ENCODE measurements at places on chromosomes 1 and 21.

- no peak for DNase-seq
These were observed 5.1 kb downstream of the ATF3 start for GRCh38 chr1:212613440-212614335.

- peak; percentile 77 for DNase-seq
These were observed 668 bp downstream of the CBR3 start for GRCh38 chr21:36135391-36136102.

- DNase-seq, result no peak
These were observed 39.5 kb downstream of the XCL2 start for GRCh38 chr1:168504064-168504837.

GRCh38 chr1:196873385-196873784, 14.5 kb upstream of the CFHR4 start:
- no peak for DNase-seq

- DNase-seq, result no peak
These were observed 654 bp upstream of the ARHGEF2 start for GRCh38 chr1:155978973-155979429.

DNA sequence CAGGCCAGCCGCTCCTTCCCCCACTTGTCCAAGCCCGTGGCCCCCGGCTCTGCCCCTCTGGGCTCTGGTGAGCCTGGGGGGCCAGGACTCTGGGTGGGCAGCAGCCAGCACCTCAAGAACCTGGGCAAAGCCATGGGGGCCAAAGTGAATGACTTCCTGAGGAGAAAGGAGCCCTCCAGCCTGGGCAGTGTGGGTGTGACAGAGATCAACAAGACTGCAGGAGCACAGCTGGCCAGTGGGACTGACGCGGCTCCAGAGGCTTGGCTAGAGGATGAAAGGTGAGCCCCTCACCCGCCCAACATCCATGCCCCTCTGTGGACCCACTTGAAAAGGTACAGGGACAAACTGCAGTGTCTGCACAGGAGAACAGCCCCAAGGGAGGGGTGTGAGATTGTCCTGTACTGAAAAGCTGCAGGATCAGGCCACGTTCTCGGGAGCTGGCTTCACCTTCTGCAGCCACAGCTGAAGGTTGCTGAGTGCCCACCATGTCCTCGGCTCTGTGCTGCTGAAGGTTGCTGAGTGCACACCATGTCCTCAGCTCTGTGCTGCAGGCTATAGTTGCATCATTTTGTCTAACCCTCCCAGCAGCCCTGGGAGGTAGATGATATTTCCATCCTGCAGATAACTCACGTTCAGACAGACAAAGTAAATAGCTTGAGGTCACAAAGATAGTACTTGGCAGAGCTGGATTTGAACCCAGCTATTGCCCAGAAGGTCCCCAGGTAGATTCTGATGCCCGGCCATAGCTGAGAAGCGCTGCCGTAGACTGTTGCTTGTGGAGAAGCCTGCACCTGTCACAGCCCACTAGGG, 618 bp downstream of the C1orf226 start:
- no peak for DNase-seq

GRCh38 chr1:30305519-30305918, 417.9 kb downstream of the MATN1 start:
- DNase-seq, result no peak

GRCh38 chr1:17732475-17732874, 22.7 kb upstream of the ACTL8 start:
- DNase-seq, result no peak

DNA sequence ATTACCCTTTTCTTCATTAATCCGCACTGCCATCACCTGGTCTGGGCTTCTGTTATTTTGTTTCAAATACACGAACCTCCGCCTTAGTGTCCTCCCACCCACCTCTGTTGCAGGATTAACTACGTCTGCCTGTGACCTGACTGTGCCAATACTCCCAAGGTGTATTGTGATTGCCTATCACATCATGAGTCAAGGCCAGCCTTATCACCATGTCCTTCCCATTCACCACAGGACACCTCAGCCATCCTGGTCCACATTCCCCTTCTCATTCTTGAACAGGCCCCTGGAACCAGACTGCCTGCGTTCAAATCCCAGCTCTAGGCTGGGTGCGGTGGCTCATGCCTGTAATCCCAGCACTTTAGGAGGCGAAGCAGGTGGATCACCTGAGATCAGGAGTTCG, 14.4 kb downstream of the F11R start:
- DNase-seq, result no peak

GRCh38 chr1:68322837-68323687, 90.7 kb upstream of the WLS start:
- DNase-seq, result no peak

DNA sequence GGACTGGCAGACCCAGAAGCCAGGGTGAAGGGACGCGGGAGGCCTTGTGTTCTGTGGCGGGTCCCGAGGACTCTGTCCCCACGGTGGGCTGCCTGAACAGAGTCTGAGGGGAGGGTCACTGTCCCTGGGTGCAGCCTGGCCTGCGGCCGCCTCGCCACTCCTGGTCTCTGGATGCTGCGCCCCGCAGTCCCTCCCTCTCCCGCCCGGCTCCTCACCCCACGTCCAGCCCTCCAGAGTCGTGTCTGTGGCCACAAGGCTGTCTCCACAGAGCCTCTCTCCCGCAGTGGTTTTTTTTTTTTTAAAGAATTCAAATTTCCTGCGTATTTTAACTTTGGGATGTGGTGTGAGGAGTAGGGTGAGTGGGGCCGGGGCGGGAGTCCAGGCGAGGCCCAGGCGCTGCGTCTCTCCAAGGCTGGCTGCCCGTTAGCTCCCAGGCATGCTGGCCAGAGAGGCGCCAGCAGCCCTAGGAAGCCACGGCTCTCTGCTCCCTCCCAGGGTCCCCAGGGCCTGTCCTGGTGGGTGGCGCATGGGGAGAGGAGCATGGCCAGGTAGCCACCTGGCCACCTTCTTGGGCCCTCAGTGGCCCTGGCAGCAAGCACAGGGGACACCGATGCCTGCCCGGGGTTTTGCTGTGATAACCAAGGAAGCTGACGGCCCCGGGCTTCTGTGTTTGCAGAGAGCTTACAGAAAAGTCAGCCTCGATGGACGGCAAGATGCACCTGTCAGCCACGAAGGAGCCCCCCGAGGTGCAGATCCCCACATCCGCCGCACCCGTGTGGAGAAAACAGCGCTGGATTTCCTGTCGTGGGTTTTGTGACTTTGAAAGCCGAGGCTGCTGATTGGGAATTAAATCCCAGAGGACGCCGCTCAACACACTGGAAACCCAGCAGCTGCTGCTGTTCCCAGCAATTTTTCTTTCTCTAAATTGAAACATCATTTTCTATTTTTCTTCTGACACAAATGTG, 72.8 kb downstream of the MORN1 start:
- no peak for DNase-seq

- DNase-seq, result no peak
These were observed 10.1 kb downstream of the SFT2D2 start for GRCh38 chr1:168235937-168236336.

- DNase-seq, result peak; percentile 71
These were observed 4.4 kb upstream of the BARHL2 start for GRCh38 chr1:90721210-90722194.

DNA sequence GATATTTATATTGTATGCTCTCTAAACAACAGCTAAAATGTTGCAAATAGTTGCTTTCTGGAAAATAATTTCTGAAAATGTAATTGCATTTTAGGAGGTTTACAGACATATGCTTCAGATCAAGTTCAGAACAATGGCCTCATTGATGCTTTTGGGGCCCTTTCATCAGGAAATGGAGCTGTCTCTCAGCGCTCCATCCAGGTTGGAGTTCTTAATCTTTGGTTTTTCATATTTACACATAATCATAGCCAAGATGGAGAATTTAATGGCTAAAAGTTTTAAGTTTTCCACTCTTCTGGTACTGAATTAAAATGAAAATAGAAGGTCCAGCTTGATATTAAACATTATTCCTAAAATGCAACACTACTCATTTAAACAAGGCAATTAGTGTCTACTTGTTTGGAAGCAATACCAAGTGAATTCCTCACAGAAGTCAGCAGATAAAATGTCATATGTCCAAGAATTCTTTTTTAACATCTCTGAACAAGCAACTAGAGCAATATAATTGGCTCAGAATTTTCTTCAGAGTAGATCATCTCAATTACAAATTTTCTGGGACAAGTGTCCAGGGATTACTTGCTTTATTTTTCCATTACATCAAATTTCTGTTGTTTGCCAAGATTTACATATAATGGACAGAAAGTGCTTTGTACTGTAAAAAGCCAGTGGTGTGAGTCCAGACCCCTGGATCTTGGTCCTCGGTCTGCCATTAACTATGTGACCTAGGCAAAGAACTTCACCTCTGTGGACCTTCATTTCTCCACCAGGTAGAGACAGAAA, 22.6 kb downstream of the CLCA1 start:
- no peak for DNase-seq

DNA sequence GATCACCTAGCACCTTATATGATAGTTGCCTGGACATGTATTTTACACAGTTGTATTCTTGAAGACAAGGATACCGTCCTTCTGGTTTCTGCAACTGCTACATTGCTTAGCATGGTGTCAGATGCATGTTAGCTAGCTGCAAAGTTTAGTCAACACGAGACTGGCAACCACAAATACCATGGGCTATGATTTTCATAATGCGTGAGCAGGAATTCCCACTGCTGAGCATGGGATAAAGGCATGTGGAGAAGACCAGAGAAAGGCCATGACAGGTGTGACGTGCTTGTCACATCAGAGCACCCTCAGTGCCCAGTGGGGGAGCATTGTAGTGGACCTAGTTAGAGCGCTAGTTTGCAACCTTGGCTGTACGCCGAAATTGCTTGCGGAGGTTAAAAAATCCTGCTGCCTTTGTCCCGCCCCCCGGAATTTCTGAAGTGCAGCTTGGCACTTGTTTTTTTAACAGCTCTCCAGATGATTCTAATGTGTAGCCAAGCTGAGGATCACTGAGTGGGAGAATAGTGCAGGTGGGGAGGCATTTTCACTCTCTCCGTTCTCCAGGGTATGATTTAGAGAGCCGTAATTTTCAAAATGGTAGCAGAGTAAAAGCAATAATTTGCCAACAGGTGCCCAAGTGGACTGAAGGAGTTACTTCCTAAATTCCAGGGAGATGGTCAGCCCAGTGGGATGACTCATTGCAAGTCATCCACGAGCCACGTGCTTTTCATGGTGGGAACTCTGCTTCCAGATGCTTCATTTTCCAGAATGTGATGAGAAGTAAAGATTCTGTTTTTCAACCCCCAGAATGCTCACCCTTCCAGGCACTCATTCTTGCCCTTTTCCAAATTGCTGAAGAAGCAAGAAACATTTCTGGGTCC, 81.0 kb downstream of the CNIH3 start:
- DNase-seq, result no peak

- DNase-seq, result no peak
These were observed 8.7 kb downstream of the C1orf74 start for GRCh38 chr1:209775678-209776077.

- DNase-seq, result no peak
These were observed 26.5 kb upstream of the LPAR3 start for GRCh38 chr1:84919461-84919970.

GRCh38 chr1:109500941-109501381, 7.1 kb downstream of the CYB561D1 start:
- DNase-seq, result no peak

DNA sequence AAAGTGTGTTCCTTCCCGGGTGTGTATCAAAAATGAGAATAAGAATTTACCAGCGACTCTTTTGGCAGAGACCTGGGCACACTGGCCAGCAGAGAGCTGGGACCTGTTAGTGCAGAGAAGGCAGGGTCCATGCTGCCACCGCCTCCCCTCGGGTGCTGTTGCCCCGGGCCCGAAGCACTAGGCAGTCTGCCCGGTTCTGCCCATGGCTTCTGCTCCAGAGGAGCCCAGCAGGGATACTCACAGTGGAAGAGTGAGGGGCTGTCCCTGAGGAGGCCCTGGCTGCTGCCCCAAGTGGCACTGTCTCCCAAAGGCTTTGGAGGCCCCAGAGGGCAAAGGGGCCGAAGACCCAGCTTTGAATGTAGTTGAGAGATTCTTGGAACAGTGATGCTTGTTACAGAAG, 80.5 kb downstream of the MIS18A start:
- no peak for DNase-seq

GRCh38 chr1:27832762-27833161, 2.2 kb downstream of the PPP1R8 start:
- DNase-seq, result no peak

GRCh38 chr1:201585901-201586300, 47.0 kb downstream of the NAV1 start:
- no peak for DNase-seq

GRCh38 chr1:37085393-37085792, 51.1 kb upstream of the GRIK3 start:
- DNase-seq, result no peak

DNA sequence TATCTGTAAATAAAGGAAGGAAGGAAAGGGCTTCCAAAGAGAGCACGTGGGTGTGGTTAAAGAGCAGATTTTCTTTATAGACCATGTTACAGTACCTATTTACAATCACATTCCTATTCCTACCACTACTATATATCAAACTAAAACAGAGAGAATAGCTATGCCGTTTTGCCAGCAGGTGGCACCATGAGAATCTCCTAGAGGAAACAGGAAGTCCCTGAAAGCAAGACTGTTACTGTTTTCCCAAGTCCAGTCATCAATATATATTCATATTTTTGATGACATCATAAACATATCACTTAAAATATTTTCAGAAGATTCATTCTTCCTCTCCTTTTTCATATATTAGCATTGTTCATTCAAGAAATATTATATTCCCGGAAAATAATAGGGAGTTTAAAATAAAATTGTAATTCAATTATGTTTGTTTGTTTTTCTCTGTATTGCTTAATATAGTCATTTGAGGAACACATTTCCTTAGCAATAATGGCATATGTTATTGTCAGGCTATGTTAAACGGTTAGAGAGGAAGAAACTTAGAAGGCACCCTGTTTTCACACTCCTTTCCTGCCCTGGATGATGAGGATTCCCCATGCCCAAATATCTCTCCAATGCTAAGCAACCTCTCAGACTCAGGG, 6.6 kb downstream of the CCDC190 start:
- DNase-seq, result peak; percentile 73

GRCh38 chr1:245942856-245943255, 564.2 kb downstream of the SMYD3 start:
- DNase-seq, result no peak

GRCh38 chr1:201324821-201325677, 41.7 kb downstream of the PKP1 start:
- no peak for DNase-seq

DNA sequence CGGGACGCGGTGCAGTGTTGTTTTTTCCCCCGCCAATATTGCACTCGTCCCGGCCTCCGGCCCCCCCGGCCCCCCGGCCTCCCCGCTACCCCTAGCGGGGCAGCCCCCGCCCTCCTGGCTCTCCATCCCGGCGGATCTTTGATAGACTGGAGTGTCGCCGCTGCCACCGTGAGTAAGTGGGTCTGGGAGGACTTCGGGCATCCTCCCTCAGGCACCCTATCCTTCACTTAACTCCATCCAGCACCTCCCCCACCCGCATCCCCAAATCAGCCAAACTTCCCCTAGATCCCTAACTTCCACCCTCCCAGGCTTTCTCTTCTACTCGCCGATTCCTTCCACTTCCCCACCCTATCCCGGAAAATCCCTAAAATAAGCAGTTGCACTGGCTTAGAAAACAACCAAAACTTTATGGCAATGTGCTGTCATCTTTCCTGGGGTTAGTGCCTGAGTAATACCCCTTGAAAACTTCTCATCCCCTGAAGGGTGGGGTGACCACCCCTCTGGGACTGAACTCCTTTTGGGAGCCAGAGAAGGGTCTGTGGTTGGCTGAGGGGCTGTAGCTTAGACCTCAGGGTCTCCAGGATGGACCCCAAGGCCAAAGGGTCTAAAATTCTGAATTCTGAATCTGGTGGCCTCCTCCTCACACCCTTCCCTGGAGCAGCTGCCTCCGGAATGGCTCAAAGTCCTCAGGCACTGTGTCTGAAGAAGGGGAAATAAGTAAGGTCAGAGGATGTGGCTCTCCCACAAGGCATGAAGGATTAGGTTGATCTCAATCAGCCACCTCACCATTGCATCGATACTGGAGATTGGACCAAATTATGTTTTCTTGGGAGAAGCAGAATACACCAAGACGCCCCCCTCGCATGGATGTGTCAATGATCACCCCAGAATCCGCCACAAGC, 12.2 kb downstream of the THBS3 start:
- DNase-seq, result no peak
